ENCODE measurements at places on chromosomes 1 and 21. TPM values are rescaled to one million over a fixed set of nuclear protein-coding genes. Genes with fewer than 3 reads are reported as not detected.
A peak's percentile ranks its signal among the peaks of the same experiment; 100 is the strongest.

The OR2L3 gene
- total RNA-seq: not detected

- DNase-seq: peak; percentile 86
- H3K4me1 ChIP-seq: peaks cover 9% of the 10 kb centered on the region
- no peaks in the 10 kb centered on the region for H3K27me3 ChIP-seq
- H3K27ac ChIP-seq: peak overlapping the region; percentile 46
Measured at GRCh38 chr1:204162494-204163074, 3.6 kb downstream of the REN start.

GRCh38 chr1:145961109-145961424, 3.2 kb upstream of the LIX1L start:
- peak overlapping the region; percentile 80 for H3K27ac ChIP-seq
- H3K4me1 ChIP-seq: peaks cover 69% of the 10 kb centered on the region
- no peaks in the 10 kb centered on the region for H3K36me3 ChIP-seq

DNA sequence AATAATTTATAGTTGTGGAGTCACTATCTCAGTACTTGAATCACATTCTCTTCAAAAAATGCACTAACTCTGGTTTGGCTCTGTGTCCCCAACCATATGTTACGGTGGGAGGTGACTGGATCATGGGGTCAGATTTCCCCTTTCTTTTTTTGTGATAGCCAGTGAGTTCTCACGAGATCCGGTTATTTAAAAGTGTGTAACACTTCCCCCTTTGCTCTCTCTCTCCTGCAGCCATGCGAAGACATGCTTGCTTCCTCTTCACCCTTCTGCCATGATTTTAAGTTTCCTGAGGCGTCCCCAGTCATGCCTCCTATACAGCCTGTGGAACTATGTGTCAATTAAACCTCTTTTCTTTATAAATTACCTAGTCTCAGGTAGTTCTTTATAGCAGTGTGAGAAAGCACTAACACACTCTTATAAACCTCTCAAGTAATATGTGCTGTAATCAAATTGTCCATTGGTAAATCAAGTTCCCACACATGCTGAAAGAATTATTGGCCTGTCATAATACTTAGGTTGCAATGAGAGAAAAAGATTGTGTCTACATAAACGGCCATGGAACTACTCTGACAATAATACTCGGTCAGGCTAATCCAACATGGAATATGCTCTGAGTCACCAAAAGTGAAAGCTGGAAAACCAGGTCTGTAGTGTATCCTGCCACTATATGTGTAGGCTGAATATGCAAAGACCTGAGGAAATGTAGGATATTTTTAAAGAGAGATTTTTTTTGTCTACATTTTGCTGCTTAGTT, 107.5 kb downstream of the SLC44A5 start:
- no peaks in the 10 kb centered on the region for H3K36me3 ChIP-seq
- H3K4me3 ChIP-seq: no peak overlapping the region
- no peak overlapping the region for H3K27ac ChIP-seq
- H3K4me1 ChIP-seq: no peaks in the 10 kb centered on the region
- DNase-seq: no peak
- no peaks in the 10 kb centered on the region for H3K27me3 ChIP-seq

Measured in lower lobe of right lung (tissue), 2 donors.